ENCODE measurements at places on chromosomes 12 and 14. TPM values are rescaled to one million over a fixed set of nuclear protein-coding genes. Genes with fewer than 3 reads are reported as not detected.
A peak's percentile ranks its signal among the peaks of the same experiment; 100 is the strongest.

- peak; percentile 86 for DNase-seq
These were observed 54.6 kb downstream of the NCOR2 start for GRCh38 chr12:124512667-124513296.

- no peak for DNase-seq
These were observed 31.4 kb downstream of the CFAP54 start for GRCh38 chr12:96520767-96521166.

GRCh38 chr12:57844709-57845477 is 1.6 kb downstream of the CTDSP2 start:
- peak; percentile 84 for DNase-seq

DNA sequence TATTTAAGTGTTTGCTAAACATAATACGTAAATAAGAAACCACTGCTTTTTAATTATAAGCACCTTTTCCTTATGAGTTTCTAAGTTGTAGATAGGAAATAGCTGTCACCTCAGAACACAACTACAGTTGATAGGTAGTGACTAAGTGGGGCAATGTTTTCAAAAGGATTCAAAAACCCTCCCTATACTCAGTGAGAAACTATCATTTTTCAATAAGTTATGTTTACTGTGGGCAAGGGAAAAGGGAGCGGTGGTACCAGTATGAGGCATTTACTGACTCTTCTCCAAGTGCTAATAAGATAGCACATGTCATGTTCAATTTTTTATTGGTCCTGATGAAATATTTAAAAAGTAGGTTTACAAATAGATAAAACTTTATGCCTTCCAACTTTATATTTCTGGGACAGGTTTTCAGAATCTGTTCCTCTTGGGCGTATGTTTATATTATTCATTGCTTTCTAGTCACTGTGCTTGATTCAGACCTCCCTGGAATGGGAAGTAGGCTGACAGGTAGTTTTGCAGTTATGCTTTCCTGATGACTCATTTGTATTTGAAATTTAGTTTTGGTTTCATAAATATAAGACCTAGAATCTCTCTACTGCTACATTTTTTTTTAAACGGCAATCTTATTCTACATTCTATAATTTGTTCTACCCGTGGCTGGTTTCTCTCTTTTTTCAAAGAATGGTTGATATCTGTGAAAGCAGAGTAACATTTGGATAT is 153.1 kb downstream of the TMEM117 start:
- no peak for DNase-seq

GRCh38 chr14:52185178-52185577 is 82.3 kb upstream of the PTGDR start:
- no peak for DNase-seq

DNA sequence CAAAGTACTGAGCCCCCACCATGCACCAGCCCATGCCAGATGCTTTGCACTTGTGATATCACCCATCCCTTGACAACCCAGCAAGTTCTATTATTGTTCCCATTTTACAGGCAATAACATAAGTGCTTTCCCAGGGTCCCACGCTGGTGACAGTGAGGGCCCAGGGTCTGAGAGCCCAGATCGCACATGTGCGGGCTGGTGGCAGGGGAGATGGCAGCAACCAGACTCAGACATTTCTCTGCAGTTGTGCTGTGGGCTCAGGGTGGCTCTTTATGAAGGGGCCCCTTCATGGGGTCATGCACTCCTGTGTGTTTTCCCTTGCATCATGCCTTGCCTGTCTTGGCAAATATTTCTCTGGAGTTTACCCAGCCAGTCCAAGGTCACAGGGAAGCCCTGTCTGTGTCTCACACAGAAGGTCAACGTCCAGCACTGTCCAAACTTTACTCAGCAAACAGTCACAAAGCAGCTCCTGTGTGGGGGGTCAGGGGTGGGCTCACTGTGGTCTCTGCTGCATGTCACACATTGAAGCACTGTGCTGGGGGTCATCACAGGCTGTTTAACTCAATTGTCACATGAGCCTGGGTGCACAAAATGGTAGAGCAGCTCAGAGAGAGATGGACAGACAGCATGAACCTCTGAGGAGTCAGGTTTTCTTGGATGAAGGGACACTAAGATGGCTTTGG is 12.7 kb downstream of the SERPINA5 start:
- no peak for DNase-seq

GRCh38 chr14:88563845-88564244 is 1.0 kb downstream of the ZC3H14 start:
- no peak for DNase-seq

- DNase-seq = no peak
These were observed 566.1 kb downstream of the BCL11B start for GRCh38 chr14:98705871-98706300.

GRCh38 chr14:26897196-26897595 is 299.4 kb upstream of the NOVA1 start:
- DNase-seq = no peak

GRCh38 chr12:39380090-39380489 is 62.8 kb downstream of the KIF21A start:
- no peak for DNase-seq

The STXBP6 gene
- 29.4 TPM for total RNA-seq

The SPX gene
- 1.5 TPM for total RNA-seq

The RPGRIP1 gene
- total RNA-seq = 0.22 TPM

The KRT78 gene
- total RNA-seq = not detected

The SNRPF gene
- 9.6 TPM for total RNA-seq

The MYG1 gene
- total RNA-seq = 50.0 TPM

The SIVA1 gene
- 422 TPM for total RNA-seq

The CCDC175 gene
- total RNA-seq = not detected

Measured in tibial nerve (tissue), 4 donors.